Fibroblast of lung (primary cell): ENCODE measurements at places on chromosomes 4 and X.

DNA sequence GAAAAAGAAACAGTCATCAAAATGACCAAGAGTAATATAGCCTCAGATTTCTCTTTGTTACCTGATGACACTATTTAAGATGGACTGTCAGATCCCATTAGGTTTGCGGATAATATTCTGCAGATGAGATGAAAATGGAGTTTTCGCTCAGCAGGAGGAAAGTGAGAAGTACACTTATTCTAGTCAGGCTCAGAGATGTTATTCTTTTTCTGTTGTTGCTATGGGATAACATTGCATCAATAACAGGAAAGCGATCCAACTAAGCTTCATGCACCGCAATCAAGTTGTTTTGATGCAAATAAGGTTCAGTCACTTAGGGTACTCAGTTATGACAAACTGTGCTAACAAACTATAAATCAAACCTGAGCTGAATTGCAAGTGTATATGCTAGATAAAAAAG, 415.0 kb downstream of the CCSER1 start:
- H3K4me1 ChIP-seq: no peaks in the 10 kb centered on the region
- H3K36me3 ChIP-seq: no peaks in the 10 kb centered on the region

DNA sequence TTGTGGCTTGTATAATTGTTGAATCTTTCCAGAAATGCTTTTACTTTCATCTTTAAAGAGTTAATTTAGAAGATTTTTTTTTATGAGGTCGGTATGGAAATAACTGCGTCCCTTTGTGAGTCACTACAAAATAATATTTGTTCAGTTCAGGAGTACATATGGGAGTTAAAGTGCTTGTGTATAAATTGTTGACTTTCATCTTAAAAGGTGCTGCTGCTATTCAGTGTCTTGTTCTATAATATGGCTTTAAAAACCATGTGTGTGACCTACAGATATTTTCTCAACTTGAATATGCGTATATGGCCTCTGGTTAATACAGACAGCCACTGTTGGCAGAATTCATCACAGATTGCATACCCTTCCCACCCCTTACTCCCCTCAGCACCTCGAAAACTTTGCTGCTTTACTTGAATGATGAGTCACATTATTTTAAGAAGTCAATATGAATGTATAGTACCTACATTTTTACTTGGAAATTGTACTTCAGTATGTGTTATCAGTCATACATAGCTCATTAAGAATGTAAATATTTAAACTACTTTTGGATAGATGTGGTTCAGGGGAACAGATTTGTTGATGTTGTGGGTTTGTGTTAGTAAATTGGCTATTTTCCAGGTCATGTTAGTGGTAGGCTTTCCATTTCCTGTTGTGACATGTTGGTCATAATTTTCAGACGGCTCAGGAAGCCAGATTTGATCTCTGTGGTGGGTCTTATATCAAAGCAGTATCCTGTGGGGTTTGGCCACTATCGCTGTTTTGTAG, 1.5 kb downstream of the CLCN3 start:
- H3K36me3 ChIP-seq: no peaks in the 10 kb centered on the region
- H3K27ac ChIP-seq: peak overlapping the region; percentile 95
- peak; percentile 91 for DNase-seq
- no peaks in the 10 kb centered on the region for H3K27me3 ChIP-seq
- H3K4me3 ChIP-seq: peak overlapping the region; percentile 81
- H3K4me1 ChIP-seq: no peaks in the 10 kb centered on the region

DNA sequence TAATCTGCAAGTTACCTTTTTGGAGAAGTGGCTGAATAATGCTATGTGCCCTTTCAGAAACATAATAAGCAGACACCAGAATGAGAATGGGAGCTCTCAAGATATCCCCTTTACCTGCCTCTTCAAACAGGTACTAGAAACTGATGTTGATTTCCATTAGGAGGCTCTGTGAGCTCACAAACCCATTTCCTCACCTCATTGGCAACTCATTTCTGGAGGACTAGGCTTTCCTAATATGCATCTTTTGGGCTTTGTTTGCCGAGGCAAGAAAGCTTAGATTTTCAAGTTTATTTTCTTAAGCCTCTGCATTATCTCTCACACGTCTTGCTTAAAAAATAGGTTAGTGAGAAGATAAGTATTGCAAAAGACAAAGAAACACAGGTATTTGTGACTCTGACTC, 313.1 kb upstream of the IRS4 start:
- DNase-seq: no peak
- H3K27me3 ChIP-seq: no peaks in the 10 kb centered on the region
- H3K36me3 ChIP-seq: no peaks in the 10 kb centered on the region
- H3K4me1 ChIP-seq: no peaks in the 10 kb centered on the region

GRCh38 chrX:39985071-39985470, 112.7 kb downstream of the BCOR start:
- no peak overlapping the region for H3K27ac ChIP-seq
- no peaks in the 10 kb centered on the region for H3K4me1 ChIP-seq
- H3K36me3 ChIP-seq: no peaks in the 10 kb centered on the region
- H3K27me3 ChIP-seq: peaks cover 3% of the 10 kb centered on the region
- DNase-seq: no peak

GRCh38 chr4:28146191-28146590, 1285.5 kb downstream of the STIM2 start:
- no peaks in the 10 kb centered on the region for H3K36me3 ChIP-seq
- no peak overlapping the region for H3K4me3 ChIP-seq
- DNase-seq: no peak
- H3K27me3 ChIP-seq: no peaks in the 10 kb centered on the region
- no peak overlapping the region for H3K27ac ChIP-seq

GRCh38 chr4:115489279-115489678, 375.9 kb upstream of the NDST4 start:
- no peaks in the 10 kb centered on the region for H3K4me1 ChIP-seq
- H3K27ac ChIP-seq: no peak overlapping the region
- H3K4me3 ChIP-seq: no peak overlapping the region
- no peaks in the 10 kb centered on the region for H3K27me3 ChIP-seq

DNA sequence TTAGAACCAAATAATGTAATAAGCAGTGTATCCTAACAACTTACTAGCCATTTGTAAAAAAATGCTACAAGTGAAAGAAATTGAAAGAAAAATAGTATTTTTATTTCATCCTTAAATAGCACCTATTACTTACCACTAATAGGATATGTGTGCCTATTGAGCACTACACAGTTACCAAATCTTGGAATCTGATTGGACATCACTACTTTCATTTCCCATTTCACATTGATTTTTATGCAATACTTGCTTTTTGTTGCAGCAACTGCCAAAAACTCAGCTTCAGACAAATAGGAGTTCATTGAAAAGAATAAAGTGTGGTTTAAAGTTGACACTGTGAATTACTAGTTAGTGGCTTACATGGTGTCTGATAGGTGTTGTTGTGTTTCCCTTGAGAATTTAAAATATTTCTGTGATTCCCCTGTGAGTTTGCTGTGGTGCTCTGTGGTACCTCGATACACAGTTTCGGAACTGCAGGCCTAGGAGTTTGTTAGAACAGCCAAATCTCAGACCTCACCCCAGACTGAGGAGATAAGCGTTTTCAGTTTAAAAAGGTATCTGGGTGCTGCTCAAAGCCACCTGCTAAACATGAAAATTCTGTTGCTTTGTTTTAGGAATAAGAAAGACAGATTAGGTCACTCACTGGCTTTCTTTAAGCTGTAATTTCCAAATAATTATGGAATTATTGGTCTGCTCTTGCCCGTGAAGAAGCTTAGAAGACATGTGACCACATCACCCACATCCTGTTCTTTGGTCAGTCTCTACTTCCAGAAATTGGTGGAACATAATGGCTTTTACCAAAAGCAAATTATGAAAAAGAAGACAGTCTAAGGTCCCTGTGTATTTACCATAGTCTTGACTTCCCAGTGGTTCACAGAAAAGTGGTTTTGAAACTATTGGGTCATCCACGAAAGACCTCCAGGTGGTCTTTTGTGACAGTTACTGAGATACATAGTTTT, 97.8 kb downstream of the SYTL5 start:
- H3K36me3 ChIP-seq: no peaks in the 10 kb centered on the region
- H3K4me1 ChIP-seq: no peaks in the 10 kb centered on the region
- H3K27me3 ChIP-seq: no peaks in the 10 kb centered on the region
- H3K27ac ChIP-seq: no peak overlapping the region
- H3K4me3 ChIP-seq: no peak overlapping the region
- peak; percentile 23 for DNase-seq

DNA sequence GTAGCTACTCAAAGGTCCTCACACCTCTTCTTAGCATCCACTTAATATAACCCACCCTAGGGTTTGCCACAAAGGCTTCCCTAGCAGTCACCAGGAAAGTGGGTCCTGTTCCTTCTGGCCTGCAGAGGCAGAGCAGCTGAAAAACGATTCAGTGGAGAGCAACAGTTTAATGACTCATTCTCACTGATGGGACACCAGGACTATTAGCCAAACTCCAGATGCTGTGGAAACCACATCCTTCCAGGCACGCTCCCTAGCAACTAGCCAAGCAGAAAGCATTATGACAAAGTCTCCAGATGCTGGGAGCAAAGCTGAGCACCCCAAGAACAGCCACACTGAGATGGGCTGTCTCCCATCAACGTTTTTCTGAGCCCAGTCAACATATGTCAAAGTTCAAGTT, 30.3 kb upstream of the UTP14A start:
- H3K36me3 ChIP-seq: no peaks in the 10 kb centered on the region
- no peaks in the 10 kb centered on the region for H3K27me3 ChIP-seq
- no peak overlapping the region for H3K4me3 ChIP-seq
- peak; percentile 84 for DNase-seq

GRCh38 chrX:143002206-143002605, 23.5 kb upstream of the SPANXN4 start:
- no peaks in the 10 kb centered on the region for H3K36me3 ChIP-seq
- H3K27me3 ChIP-seq: no peaks in the 10 kb centered on the region
- H3K4me1 ChIP-seq: no peaks in the 10 kb centered on the region
- H3K4me3 ChIP-seq: no peak overlapping the region
- H3K27ac ChIP-seq: no peak overlapping the region

DNA sequence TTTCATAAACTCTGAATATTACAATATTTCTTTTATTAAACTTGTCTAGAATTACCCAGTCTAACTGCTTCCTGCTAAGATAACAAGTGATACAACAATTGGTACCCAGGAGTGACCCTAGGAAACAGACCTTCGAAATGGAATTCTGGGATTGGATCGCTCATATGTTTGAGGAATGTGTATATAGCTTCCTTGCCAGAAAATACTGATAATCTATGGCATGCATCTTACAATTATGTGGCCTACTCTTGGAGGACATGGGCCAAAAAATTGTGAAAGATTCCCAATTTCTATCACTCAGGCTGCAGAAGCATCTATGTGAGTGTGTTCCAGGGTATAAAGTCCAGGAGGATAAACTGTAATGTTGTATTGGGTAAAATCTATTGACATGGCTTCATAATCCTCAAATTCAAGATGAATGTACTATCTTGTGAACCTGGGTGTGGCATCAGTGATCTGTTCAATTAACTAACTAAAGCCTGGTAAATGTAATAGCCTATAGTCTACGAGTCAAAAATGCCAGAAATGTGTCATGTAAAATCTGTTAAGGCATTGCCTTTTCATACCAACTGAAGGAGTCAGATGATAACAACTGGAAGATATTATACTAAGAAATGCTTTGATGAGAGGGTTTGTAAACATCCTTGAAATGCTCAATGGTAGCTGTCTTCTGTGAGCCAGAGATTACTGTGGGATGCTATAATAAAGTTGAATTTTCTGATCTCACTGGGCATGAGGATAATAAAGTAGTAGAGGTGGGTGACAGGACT, 1499.3 kb downstream of the PCDH7 start:
- no peak overlapping the region for H3K27ac ChIP-seq
- H3K36me3 ChIP-seq: no peaks in the 10 kb centered on the region
- H3K4me3 ChIP-seq: no peak overlapping the region
- H3K4me1 ChIP-seq: no peaks in the 10 kb centered on the region
- no peaks in the 10 kb centered on the region for H3K27me3 ChIP-seq

GRCh38 chrX:103722505-103722904, 11.8 kb downstream of the TMEM31 start:
- no peaks in the 10 kb centered on the region for H3K36me3 ChIP-seq
- H3K27me3 ChIP-seq: peaks cover 8% of the 10 kb centered on the region
- DNase-seq: peak; percentile 58
- no peak overlapping the region for H3K4me3 ChIP-seq
- no peaks in the 10 kb centered on the region for H3K4me1 ChIP-seq

GRCh38 chr4:34972189-34972588, 1272.1 kb downstream of the ARAP2 start:
- DNase-seq: no peak
- H3K27me3 ChIP-seq: no peaks in the 10 kb centered on the region
- no peaks in the 10 kb centered on the region for H3K36me3 ChIP-seq
- H3K27ac ChIP-seq: no peak overlapping the region
- H3K4me1 ChIP-seq: no peaks in the 10 kb centered on the region
- no peak overlapping the region for H3K4me3 ChIP-seq

DNA sequence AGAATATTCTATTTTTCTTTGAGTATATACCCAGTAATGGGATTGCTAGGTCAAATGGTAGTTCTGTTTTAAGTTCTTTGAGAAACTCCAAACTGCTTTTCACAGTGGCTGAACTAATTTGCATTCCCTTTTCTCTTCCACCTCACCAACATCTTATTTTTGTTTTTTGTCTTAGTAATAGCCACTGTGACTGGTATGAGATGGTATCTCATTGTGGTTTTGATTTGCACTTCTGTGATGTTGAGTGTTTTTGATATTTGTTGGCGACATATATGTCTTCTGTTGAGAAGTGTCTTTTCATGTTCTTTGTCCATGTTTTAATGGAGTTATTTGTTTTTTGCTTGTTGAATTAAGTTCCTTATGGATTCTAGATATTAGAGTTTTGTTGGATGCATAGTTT, 24.4 kb downstream of the AIMP1 start:
- no peaks in the 10 kb centered on the region for H3K27me3 ChIP-seq
- peaks cover 3% of the 10 kb centered on the region for H3K36me3 ChIP-seq
- no peak overlapping the region for H3K4me3 ChIP-seq

DNA sequence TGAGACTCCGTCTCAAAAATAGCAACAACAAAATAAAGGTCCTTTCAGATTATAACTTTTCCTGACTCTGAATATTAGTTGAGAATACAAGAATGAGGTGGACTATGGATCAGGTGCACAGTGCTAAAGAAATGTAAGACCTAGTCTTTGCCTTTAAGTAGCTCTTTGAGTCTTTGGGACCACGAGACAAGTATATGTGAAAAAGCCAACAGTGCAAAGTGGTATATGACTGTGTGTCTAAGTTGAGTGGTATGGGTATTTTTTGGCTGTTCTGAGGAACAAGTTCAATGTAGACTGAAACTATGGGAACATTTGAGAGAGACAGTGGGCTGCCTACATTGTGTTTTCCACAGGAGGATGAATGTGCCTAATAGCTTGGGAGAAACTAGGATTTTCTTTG, 2.8 kb downstream of the GAB1 start:
- no peak overlapping the region for H3K27ac ChIP-seq
- peaks cover 2% of the 10 kb centered on the region for H3K4me1 ChIP-seq
- H3K27me3 ChIP-seq: no peaks in the 10 kb centered on the region
- no peak for DNase-seq

- peak overlapping the region; percentile 90 for H3K27ac ChIP-seq
- H3K4me3 ChIP-seq: peak overlapping the region; percentile 68
- DNase-seq: peak; percentile 88
- H3K27me3 ChIP-seq: no peaks in the 10 kb centered on the region
- no peaks in the 10 kb centered on the region for H3K4me1 ChIP-seq
Measured at GRCh38 chr4:212438-213188, 88.3 kb downstream of the ZNF718 start.
